ENCODE measurements at places on chromosomes 13 and 19. TPM values are rescaled to one million over a fixed set of nuclear protein-coding genes. Genes with fewer than 3 reads are reported as not detected.

DNA sequence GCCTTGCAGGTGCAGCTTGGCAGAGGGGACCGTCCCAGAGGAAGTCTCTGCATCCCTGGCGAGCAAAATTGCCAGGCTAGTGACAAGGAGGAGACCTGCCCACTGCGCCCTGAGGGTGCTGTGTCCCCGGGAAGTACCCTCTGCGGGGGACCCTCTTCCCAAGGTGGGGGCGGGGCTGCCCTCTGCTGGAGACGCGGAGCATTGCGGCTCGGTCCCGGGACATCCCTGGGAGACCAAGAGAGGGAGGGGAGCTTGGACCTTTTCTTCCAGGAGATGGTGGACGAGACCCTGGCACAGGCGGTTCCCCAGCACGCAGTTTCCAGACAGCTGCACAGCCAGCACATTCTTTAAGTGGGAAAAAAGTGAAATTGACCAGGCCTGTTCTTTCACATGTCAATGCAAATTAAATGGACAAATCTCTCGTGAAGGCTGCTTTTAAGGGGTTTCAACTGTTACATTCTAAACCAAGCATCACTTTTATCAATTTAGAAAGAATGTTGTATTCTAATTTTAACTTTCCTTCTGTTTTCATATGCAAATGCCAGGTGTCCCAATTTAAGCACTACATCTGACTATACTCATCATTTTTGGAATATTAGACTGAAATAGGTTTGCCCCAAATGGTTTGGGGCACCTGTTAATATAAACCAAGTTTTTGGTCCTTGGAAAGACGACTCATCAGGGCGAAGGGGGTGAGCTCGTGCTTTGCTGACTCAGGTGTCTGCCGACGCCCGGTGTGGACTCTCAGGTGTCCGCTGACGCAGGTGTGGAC is 60.7 kb downstream of the MCF2L start:
- no peak for DNase-seq

- no peak for DNase-seq
Observed at GRCh38 chr13:113612607-113613006, 28.1 kb downstream of the TFDP1 start.

DNA sequence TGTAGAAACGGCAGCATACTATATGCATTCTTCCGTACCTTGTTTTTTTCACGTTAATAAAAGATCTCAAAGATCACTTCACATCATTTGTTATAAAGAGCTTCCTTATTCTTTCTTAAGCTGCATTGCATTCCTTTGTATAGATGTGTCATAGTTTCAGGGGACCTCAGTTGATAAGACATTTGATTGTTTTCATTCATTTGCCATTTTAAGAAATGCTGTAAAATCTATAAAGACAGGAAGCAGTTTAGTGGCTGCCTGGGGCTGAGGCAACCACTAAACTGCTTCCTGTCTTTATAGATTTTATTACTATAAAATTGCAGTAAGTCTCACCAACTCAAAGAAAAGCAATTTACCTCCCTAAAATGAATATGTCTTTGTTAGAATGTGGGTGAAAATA is 59.4 kb downstream of the ZDHHC20 start:
- no peak for DNase-seq

DNA sequence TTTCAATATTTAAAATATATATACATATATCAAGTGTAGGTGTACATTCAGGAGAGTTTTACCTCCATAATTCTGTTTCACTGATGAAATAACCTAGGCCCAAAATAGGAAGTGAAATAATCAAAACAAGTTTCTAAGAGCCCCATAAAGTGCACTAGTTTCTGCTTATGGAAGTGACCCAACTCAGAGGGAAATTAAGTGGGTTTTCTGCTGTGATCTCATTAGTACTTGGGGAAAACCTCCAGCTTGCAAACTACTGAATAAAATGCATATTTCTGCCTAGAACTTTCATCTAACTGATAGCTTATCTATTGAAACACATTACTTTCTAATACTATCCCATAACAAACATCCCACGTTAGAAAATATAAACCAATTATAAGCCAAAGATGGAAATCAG is 45.4 kb upstream of the MIR17HG start:
- DNase-seq: no peak

- DNase-seq: no peak
Observed at GRCh38 chr19:14368011-14368513, 13.2 kb upstream of the ADGRE5 start.

- DNase-seq: no peak
Observed at GRCh38 chr19:30784850-30785457, 412.8 kb downstream of the ZNF536 start.

DNA sequence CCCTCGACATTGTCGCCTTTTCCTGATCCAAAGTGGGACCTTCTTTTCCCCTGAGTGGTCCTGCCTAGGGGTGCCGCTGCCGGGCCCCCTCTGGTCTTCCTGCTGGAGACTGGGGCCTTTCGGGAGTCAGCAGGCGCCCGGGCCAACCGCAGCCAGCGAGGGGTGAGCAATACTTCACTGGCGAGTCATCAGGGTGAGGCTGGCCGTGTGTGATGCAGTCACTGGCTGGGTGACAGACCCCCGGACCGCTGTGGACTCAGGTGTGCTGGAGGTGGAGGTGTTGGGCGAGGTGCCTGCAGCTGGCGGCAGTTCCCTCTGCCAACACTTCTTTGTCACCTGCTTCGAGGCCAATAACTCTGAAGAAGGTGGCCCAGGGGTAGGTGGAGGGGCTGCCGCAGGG is 1.5 kb upstream of the CGB5 start:
- no peak for DNase-seq

GRCh38 chr13:50412046-50412617 is 396.9 kb downstream of the KCNRG start:
- DNase-seq: no peak

GRCh38 chr13:86591862-86592261 is 792.6 kb upstream of the SLITRK6 start:
- peak; percentile 46 for DNase-seq

Gene ZNF723
- not detected for polyA plus RNA-seq

Gene ASF1B
- polyA plus RNA-seq: 44.2 TPM

Data from foreskin keratinocyte (primary cell).